ENCODE measurements at places on chromosomes 11 and 22. TPM values are rescaled to one million over a fixed set of nuclear protein-coding genes. Genes with fewer than 3 reads are reported as not detected.

SCN3B gene
- 1.1 TPM for total RNA-seq

TENM4 gene
- total RNA-seq: 8.8 TPM

SLC15A3 gene
- total RNA-seq: 33.7 TPM

ABCC8 gene
- total RNA-seq: 2.6 TPM

RAG1 gene
- total RNA-seq: 0.58 TPM

OR2AG2 gene
- total RNA-seq: 0.17 TPM

STIP1 gene
- 329 TPM for total RNA-seq

MICAL3 gene
- total RNA-seq: 41.8 TPM

TRIM3 gene
- total RNA-seq: 14.3 TPM

IGLL1 gene
- not detected for total RNA-seq

BTG4 gene
- not detected for total RNA-seq

- DNase-seq: no peak
Measured at GRCh38 chr11:23903044-23903704, 593.7 kb upstream of the LUZP2 start.

- no peak for DNase-seq
Measured at GRCh38 chr22:40491990-40492631, 121.7 kb downstream of the SGSM3 start.

- no peak for DNase-seq
Measured at GRCh38 chr11:32472226-32472625, 36.9 kb upstream of the WT1 start.

DNA sequence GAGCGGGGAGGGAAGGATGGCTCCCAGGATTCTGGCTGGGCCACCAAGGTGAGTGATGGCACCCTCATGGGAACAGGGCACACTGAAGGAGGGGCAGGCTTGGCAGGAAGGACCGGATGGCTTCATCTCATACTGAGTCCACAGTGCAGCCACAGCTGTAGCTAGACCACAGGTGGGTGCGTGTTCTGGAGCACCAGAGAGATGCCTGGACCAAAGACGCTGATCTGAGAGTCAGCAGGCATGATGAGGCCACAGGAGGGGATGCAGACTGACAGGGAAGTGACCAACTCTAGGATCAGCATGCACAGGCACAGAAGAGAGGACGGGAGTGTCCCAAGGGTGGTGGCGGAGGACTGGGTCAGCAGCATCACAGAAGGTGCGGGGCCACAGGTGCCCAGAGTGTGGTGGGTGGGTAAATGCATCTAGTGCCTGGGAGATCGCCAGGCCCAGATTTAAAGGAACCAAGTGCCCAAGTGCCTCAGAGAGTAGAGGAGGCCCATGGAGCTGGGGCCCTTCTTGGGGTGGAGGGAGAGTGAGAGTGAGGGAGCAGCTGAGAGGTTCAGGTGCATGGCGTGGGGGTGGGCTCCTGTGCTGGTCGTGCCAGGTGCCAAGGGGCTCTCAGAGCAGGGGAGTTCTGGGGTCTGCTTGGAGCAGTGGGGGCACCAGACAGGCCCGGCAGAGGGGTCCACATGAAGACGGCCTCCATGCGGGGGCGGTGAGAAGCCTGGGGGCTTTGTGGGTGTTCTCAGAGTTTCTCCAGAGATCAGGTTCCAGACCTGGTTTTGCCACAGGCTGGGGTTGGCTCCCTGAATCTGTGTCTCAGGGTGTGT, 113.7 kb downstream of the CEP164 start:
- DNase-seq: no peak

- DNase-seq: no peak
Measured at GRCh38 chr22:19127329-19128008, 3.6 kb upstream of the TSSK2 start.

- no peak for DNase-seq
Measured at GRCh38 chr11:107282195-107282594, 175.4 kb downstream of the CWF19L2 start.

DNA sequence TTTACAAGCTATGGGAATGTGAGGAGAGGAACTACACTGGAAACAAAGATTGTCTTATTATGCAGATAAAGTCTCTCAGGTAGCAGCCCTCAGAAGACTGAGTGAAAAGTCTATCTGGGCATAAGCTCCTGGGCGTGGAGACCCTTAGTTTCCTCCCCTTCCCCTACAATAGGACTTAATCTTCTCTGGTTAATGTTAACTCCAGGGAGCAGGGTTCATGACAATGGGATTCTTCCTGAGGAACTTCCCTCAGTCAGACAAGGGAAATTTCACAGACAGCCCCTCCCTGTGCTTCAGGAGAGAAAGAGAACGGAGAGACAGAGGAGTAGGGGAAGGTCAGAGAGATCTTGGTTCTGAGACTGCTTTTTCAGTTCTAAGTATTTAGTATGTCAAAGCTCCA, 1428.6 kb downstream of the LRRC4C start:
- DNase-seq: no peak

GRCh38 chr11:70567680-70568034, 169.3 kb downstream of the CTTN start:
- no peak for DNase-seq

DNA sequence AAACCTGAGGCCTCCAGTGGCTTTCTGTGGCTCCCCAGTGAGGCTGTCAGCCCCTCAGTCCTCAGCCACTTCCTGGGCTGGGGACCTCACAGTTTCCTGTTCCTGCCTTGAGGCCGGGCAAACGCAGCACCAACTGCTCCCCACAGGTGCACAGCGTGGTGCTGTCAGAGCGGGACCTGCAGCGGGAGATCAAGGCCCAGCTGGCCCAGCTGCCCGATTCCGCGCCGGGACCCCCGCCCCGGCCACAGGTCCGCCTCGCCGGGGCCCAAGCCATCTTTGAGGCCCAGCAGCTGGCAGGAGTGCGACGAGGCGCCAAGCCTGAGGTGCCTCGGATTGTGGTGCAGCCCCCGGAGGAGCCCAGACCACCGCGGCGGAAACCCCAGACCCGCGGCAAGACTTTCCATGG, 5.4 kb downstream of the TBC1D10C start:
- DNase-seq: no peak

DNA sequence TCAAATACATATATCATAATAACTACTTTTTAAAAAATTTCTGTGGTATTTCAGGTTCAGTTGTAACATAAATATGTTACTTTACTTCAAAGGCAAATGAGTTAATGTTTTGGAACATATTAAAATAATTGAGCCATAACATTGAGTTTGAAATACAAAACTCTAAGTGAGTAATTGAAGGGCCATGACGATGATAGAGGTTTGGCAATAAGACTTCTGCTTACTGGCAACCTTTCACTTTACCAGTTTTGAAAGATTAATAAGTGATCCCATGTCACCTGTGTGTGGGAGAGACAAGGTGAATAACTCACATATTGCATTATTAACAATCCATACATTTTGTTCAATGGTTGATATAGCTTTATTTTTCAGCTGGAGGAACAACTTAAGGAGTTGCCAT, 144.4 kb downstream of the GRIA4 start:
- DNase-seq: no peak

DNA sequence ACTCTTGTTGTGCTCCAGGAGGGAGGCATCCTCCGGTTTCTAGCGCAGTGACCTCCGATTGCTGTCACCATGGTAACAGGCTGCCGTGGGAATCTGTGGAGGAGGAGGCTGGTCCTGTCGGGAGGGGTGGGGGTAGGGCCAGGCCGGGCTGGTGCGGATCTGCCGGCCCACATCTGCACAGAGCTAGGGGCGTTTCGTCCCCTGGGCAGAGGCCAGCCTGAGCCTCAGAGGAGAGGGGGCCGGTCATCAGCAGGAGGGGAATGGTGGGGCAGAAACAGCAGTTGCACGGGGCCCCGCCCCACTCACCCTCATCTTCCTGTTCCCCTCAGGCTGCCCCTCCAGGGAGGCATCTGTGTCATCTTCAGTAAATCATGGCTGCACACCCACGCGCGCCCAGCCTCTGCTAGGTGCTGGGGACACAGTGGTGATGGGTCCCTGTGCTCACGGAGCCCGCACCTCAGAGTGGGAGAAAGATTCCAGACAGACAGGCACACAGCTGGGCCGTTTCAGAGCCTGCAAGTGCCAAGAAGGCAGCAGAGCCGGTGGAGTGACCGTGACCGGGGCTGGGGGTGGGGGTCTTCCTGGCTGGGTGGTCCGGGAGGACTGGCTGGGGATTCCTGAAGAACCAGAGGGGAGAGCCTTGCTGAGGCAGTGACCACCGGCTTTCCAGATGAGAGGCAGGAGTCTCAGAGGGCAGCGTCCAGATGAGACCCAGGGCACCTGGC, 120.5 kb downstream of the CACNA1I start:
- no peak for DNase-seq

DNA sequence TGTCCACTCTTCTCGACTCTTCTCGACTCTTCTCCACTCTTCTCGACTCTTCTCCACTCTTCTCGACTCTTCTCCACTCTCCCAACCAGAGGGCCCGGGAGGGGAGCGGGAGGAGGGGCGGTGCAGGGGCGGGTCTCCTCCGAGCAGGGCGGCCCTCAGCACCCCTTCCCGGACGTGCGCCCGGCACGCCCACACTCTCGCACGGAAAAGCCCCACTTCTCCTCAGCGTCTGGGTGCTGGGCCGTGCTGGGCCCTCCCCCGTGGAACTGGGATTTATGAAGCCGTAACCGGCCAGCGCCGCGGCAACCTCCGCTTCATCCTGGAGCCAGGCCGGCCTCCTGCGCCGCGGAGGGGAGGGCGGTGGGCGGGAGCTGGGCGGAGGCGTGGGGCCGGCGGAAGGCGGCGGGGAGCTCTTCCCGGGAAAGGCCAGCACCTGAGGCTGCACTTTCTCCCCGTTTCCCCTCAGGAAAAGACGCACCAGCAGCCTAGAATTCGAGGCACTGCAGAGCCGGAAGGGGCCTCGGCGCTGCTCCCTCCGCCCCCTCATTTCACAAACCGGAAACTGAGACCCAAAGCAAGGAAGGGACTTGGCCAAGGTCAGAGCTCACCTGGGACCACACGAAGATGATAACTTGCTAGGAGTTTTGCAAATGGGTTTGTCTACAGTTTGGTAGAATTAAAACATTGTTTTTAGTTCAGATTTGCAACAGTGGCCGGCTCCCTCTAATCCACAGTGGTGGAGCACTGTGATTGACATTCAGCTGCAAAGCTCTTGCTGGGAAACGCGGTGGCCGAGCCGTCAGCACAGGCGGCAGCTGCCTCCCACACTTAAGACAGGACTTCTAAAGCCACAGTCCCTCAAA, 31.6 kb upstream of the JAM3 start:
- DNase-seq: no peak

DNA sequence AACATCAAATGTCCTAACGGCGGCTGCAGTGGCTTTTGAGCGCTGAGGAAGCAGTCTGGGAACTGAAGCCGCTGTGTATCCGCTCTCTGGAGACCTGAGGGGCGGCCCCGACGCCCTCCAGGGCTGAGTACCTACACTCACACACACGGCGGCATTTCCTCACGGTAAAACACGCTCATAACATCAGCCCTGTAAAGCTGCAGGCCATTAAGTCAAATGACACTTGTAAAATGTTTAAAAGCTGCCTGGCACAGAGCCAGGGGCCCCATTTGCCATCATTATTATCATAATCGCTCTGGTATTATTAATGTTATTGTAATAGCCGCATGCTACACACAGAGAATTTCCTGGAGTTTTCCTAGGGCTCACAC, 5.1 kb downstream of the CARS1 start:
- no peak for DNase-seq

DNA sequence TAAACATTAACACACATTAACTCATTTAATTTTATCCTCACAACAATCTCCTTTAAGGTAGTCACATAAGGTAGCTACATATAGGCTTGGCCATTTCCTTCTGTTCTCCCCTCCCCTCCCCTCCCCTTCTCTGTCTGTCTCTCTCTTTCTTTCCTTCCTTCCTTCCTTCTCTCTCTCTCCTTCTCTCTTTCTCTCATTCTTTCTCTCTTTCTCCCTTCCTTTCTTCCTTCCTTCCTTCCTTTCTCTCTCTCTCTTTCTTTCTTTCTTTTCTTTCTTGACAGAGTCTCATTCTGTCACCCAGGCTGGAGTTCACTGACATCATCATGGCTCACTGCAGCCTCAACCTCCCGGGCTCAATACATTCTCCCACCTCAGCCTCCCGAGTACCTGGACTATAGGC, 22.3 kb upstream of the NUP160 start:
- no peak for DNase-seq

DNA sequence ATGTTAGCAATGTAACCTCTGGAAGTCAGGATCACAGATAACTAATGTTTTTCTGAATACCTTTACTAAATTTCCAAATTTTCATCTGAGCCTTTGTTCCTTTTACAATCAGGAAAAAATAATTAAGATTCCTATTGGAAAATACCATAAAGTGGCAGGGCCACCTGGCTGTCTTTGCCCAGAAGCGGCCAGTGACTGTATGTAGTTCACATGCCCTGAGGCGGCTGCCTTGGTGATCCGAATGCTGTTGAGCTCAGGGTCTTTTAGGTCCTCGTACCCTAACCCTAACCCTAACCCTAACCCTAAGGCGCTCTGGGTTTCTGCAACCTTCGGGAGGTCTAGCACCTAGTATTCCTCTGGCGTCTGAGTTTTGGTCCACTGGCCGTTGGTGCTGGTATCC, 8.5 kb upstream of the ARFGAP3 start:
- DNase-seq: no peak

- no peak for DNase-seq
Measured at GRCh38 chr22:21651521-21652009, 9.5 kb downstream of the SDF2L1 start.

DNA sequence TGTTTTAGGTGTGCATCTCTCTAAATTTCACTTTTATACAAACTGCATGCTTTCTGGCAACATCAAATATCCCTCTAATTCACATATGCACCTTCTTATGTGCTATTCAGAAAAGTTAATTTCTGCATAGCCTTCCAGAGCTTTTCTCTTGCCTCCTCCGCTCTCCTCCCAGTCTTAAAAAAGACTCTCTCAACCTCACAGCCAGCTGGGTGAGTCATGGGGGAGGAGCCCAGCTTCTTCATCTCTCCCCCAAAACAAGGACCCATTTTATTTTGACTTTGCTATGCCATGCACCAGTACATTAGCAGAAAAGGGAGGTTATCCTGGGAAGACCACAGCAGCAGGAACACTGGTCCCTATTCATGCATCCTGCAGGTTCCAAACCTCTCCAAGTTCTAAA, 234.4 kb downstream of the KCNA4 start:
- DNase-seq: no peak

DNA sequence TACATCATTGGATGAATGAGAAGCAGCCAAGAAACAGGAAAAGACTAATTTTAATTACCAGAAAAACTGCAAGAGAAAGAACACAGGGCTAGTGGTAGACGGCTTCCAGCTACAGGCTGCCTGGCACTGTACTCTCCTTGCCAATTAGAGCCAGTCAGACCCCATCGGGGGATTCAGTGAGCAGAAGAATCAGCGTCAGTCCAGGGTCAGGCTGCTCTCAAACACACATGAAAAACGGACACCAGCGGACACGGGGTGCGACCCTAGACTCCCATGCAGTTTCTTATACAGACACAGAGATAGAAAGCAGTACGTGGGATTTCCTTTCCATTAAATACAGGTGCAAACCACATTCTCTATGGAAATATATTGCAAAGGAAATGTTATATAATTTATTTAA, 1.1 kb upstream of the CNTN5 start:
- DNase-seq: no peak
